ENCODE measurements at places on chromosomes 4 and X.

GRCh38 chrX:12895866-12896265 lies 10.6 kb upstream of the TLR8 start:
- no peak for DNase-seq

- DNase-seq, result no peak
These were observed 23.2 kb downstream of the SMIM43 start for GRCh38 chr4:121741751-121742150.

DNA sequence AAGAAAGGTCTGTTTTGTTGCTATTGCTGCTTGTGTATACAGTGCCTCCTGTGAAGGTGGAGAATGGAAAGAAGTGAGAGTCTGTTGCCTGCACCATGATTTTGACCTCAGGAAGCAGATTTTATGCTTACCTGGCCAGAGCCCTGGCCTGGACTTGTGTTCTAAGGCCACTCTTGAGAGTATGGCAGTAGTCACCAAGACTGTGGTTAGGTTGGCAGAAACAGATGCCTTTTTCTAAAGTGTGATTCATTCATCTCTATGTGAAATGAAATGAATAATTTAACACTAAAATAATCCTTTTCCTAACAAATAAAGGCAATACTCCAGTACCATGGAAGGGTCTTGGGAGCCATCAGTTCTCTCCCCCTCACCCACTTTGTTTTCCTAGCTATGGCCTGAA lies 161.8 kb downstream of the DCLK2 start:
- DNase-seq, result no peak

DNA sequence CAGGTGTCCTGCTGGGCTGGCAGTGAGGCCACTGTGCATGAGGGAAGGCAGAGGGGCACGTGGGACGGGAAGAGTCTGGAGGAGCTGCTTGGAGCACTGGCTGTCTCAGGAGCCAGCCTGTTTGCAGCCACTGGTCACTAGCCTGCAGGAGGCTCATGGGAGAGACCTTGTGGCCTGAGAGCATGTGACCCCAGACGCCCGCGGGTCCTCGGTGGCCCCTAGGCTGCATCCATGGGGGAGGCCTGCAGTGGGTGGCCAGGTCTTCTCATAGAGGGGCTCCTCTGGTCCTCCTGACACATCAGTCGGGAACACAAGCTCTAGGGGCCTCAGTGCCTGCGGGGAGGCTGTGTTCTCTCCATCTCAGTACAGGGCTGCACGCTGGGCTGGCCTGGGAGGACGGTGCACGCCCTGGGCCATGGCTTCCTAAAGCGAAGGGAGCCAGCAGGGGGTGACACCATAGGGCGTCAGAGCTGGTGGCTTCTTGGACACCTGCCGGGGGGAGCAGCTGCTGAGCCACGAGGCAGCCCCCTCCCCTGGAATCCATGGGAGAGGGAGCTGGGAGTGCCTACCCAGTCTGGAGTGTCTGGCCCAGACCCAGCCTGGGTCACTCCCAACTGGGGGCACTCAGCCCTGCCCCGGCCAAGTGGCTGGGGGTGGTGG lies 12.3 kb downstream of the NAT8L start:
- DNase-seq, result no peak

GRCh38 chr4:169993531-169993930 lies 32.7 kb downstream of the MFAP3L start:
- DNase-seq, result no peak

- DNase-seq, result peak; percentile 62
These were observed 55.0 kb upstream of the BMP2K start for GRCh38 chr4:78720994-78721677.

DNA sequence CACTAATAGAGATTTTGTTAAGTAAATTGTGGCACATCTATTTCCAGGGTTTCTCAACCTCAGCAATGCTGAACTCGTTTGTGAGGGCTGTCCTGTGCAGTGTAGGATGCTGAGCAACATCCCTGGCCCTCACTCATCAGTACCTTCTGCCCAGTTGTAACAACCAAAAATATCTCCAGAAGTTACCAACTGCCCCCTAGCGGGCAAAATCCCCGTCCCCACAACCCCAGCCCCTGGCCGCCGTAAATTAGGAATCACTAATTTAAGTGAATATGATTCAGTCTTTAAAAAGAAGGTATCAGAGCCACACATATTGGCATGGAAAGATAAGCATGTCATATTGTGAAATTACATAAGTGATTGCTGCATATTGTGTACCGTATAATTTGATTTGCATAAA lies 123.4 kb downstream of the ASB9 start:
- DNase-seq, result peak; percentile 62

GRCh38 chrX:53071604-53072417 lies 10.4 kb upstream of the TSPYL2 start:
- peak; percentile 82 for DNase-seq

DNA sequence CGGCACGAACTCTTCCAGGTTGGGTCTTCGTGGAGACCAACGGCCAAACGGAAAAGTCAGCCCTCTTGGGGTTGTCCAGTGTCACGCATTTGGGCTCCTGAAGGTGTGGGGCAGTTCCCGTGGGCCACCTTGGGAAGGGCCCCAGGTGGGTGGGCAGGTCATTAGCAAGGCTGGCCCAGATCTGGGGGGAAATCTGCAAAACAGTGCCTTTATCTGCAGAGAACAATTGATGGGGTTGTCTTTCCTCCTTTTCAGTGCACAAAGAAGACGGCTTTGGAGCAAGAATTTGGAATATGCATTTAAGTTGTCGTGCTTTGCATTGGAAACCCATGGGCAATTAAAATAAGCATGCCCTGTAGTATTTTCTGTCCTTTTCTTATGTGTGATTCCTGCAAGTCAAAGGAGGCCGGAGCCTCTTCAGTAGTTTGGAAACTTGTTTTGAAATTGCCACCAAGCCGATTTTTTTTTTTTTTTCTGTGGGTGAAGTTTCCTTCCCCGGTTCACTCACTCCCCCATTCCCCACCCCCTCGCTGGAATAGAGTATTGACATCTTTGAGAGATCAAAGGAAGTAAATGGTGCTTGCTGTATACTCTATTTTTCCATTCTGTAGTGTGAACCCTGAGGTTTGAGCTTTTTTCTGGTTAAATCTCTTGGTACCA lies 9.8 kb downstream of the ZIC3 start:
- no peak for DNase-seq

DNA sequence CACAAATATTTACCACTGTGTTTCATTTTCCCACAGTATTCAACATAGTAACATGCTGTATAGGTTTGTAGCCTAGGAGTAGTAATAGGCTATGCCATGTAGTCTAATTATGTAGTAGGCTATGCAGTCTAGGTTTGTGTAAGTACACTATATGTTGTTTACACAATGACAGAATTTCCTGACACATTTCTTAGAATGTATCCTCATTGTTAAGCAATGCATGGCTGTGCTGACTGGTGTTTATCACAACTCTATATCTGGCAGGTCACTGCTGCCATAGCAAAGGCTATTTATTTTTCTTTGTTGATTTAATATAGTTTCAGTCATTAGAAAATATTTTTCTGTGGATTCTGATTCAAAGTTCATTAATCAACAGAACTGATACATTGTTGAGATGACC lies 108.3 kb upstream of the TEX13A start:
- no peak for DNase-seq

DNA sequence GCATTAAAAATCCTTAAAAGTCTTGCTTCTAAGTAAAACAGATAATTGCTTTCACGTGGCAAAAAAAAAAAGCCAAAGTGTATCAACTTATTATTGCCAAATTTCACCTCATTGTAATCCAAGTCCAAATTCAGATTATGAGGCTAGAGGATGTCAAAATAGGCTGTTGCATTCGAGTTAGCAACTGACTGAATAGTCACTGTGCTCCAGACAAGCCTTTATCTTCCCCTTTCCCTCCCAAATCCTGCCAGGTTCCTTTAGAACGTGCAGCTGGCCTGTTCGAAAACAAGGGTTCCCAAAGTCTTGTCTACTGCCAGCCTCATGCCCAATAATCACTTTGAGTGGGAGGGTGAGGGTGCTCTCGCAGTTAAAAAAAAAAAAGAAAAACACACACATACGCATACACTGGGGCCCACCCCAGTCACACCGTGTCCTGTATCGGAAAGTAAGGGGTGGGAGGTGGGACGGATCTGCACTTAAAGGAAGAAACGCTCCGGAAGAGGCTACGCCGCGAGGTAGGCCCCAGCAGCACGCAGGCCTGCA lies 603 bp downstream of the MAD2L1 start:
- DNase-seq, result no peak

- DNase-seq, result no peak
These were observed 598.2 kb upstream of the BOD1L1 start for GRCh38 chr4:14225688-14226207.

GRCh38 chrX:71618787-71619186 lies 476 bp upstream of the CXCR3 start:
- no peak for DNase-seq

DNA sequence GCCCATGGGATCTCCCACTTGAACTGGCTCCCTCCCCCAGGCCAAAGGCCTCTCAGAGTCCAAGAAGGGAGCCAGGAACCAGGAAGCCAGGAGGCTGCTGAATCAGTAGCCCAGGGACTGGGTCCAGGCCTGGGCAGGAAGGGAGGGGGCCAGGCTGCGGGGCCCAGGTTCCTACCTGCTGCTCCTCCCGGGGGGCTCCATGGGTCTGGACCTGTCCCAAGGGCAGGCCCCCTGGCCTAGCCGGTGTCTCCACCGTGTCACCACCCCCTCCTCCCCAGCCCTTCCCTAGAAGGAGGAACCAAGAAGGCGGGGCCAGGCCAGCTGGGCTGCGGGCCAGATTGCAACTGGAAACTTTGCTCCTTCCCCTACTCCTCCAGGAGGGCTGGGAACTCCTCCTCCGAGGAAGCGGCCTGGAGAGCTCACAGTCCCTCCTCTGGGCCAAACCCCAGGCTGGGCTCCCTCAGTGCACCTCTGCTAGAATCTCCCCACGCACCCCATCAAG lies at the start of gene IQSEC2:
IQSEC2 (minus strand) TSS at position 264 of the 502 bp plus-strand sequence.
- DNase-seq, result no peak

GRCh38 chr4:86296865-86297264 lies 63.0 kb downstream of the MAPK10 start:
- DNase-seq, result no peak

DNA sequence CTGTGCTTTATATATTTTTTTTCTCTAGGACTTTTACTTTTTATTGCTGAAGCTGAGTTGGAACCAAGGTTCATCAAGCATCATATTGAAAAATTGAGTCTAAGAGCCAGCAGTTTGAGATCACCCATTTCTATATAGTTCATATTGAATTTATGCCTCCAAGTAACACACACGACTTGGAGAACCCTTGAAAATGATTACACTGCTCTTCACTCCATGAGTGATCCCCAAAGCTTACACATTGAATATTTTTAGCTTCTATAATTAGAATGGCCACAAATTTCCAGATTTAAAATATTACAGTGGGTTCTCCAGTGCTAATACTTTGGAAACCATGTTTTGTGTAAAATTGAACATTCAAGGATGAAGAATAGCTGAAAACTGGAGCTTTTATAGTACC lies 144.4 kb upstream of the SLC4A4 start:
- no peak for DNase-seq

- no peak for DNase-seq
These were observed 71.9 kb downstream of the MAGEB17 start for GRCh38 chrX:16239211-16239610.

- peak; percentile 86 for DNase-seq
These were observed 13.3 kb downstream of the MGARP start for GRCh38 chr4:139266583-139267257.

DNA sequence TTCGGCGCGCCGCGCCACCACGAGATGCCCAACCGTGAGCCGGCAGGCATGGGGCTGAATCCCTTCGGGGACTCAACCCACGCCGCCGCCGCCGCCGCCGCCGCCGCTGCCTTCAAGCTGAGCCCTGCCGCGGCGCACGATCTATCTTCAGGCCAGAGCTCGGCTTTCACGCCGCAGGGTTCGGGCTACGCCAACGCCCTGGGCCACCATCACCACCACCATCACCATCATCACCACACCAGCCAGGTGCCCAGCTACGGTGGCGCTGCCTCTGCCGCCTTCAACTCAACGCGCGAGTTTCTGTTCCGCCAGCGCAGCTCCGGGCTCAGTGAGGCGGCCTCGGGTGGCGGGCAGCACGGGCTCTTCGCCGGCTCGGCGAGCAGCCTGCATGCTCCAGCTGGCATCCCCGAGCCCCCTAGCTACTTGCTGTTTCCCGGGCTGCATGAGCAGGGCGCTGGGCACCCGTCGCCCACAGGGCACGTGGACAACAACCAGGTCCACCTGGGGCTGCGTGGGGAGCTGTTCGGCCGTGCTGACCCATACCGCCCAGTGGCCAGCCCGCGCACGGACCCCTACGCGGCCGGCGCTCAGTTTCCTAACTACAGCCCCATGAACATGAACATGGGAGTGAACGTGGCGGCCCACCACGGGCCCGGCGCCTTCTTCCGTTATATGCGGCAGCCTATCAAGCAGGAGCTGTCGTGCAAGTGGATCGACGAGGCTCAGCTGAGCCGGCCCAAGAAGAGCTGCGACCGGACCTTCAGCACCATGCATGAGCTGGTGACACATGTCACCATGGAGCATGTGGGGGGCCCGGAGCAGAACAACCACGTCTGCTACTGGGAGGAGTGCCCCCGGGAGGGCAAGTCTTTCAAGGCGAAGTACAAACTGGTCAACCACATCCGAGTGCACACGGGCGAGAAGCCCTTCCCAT lies 1.1 kb downstream of the ZIC3 start:
- no peak for DNase-seq

GRCh38 chr4:61619528-61619927 lies 419.4 kb downstream of the ADGRL3 start:
- DNase-seq, result no peak

GRCh38 chr4:109155682-109156283 lies 146.7 kb downstream of the COL25A1 start:
- no peak for DNase-seq

DNA sequence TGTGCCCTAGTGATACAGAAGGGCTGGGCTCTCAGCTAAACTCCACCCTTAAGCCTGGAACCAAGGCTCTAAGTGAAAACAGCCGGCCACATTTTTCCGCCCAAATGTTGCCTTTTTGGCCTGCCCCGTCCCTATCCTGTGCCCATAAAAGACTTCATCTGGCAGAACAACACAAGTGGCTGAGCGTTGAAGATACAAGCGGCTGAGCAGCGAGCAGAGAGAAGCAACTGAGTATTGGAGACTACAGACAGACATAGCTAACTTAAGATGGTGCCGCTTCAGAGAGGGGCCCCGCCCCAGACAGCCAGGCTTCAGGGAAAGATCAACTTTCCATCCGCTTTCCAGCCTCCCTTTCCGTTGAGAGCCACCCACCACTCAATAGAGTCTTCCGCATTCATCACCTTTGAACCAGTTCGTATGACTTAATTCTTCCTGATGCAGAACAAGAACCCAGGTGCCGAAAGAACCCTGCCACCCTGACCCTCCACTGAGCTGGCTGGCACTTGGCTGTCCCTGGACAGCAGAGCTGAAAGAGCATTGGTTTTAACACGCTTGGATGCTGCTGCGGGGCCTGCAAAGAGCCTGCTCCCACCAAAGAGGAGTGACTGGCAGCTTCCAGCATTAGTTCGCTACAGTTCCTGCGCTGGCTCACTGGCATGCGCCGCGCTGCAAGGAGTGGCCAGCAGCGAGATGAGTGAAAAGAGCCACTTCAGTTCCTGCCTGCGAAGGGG lies 853.2 kb upstream of the INTU start:
- no peak for DNase-seq

Data from activated CD8-positive, alpha-beta memory T cell treated with anti-CD3 and anti-CD28 coated beads for 24 hours (primary cell).